Mesenchymal stem cell (in vitro differentiated cells and primary cell): ENCODE measurements at places on chromosomes 4 and X.

DNA sequence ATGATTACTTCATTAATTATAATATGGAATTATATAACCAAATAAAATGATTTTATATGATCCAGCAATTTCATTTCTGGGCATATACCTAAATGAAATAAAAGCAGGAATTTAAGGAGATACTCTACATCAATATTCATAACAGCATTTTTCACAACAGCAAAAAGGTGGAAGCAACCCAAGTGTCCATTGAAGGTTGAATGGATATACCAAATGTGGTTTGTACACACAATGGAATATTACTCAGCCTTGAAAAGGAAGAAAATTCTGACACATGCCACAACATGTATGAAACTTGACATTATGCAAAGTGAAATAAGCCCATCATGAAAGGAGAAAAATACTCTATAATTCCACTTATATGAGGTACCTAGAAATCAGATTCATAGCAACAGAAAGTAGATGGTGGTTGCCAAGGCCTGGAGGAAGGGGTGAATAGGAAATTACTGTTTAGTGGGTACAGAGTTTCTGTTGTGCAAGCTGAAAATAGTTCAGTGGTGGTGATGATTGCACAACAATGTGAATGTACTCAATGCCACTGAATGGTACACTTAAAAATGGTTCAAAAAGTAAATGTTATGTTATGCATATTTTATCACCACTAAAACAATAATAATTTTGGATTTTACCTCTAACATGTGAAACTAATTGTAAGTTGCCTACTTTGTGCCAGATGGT, 471.5 kb downstream of the SPRY1 start:
- no peak for DNase-seq

DNA sequence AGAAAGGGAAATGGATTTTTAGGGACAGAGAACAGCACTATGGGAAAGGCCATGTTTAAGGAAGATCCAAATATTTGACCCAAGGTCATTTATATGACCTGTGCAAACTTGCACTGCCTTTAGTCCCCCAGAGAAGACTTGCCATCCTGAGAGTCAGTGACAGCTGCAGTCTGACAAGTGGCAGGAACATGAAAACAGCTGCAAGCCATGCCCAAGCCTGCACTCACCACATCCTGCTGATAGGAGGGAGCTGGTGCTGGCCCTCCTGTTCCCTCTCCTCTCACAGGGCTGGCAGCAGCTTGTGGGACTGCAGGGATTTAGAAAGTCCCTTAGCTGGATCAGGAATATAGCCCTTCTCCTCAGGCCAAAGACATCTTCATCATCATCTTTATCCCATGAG, 187.7 kb downstream of the RAP1GDS1 start:
- DNase-seq, result no peak

DNA sequence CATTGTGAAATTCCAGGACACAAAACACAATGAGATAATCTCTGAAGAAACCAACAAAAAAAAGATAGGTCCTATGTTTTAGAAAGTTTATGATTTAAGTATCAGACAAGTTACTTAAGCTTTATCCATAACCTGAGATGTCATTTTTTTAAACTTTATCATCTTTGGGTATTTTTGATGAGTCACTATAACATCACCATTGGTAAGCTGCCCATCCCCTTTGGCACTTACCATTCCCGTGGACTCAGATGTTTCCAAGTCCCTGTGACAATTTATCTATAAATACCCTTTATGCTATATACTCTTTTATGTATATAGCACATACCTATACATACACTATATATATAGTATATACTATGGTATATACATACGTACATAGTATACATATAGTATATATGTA, 198.9 kb upstream of the GEMIN8 start:
- no peak for DNase-seq

DNA sequence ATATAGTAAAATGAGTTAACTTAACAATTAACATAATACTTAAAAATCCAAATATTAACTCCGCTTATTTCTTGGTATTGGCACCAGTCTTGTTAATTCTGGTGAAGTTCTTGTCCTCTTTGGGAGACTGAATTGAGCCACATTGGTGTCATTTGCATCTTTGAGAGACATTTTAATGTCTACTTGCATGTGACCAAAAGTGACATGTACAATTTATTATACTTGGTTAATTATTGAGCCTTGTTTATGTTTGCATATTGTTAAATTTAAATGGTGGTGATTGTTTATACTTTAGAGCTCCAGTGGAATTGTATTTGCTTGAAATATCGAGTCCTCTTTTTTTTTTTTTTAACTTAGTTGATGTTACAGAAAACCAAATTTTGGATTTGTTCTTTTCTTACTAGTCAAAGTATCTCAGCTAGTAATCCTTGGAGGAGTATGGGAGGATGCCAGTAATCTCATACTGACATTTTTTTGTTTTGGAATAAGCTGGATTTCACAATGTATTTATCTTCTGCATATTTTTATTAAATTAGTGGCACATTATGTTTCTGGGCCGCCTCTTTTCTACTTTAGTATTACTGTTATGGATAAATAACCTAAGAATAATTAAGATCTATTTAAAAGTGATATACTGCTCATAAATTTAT, 3.9 kb downstream of the SPCS3 start:
- DNase-seq, result no peak
